ENCODE measurements at places on chromosomes 1 and 21.

DNA sequence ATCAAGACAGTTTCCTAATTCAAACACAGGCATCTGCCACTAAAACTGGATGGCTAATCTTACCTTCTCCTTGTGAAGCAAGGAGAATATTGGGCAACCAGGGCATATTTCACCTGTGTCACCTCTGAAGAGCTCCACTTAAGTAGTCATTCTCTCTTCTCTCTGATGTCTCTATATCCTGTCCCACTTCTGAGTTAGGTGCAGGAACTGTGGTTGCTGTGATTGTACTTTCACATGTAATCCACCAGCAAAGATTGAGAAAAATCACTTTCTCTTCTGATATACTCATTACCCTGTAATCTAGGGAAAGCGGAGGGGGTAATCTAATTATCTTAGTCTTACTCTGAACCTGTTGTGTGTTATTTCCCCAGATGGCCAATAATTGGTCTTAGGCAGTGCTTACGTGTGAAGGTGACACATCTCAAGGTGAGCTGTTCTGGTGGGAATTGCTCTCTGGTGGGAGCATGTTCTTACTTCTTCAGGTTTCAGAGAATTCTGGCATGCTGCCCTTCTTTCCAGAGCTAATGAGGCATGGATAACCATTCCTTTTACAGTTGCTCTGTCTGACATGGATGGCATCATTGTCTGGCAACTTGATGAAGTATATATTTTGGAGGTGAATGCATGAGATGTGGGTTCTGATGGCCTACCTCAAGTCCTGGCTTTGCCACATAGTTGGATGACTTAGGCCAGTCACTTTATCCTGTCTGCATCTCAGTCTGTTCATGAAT lies 12.0 kb downstream of the XCL2 start:
- DNase-seq: no peak

- DNase-seq: peak; percentile 25
Observed at GRCh38 chr1:33306653-33307493, 14.0 kb downstream of the A3GALT2 start.

GRCh38 chr1:22689505-22689904 lies 21.1 kb upstream of the EPHB2 start:
- DNase-seq: no peak

- DNase-seq: no peak
Observed at GRCh38 chr1:161787355-161787754, 21.2 kb downstream of the ATF6 start.

DNA sequence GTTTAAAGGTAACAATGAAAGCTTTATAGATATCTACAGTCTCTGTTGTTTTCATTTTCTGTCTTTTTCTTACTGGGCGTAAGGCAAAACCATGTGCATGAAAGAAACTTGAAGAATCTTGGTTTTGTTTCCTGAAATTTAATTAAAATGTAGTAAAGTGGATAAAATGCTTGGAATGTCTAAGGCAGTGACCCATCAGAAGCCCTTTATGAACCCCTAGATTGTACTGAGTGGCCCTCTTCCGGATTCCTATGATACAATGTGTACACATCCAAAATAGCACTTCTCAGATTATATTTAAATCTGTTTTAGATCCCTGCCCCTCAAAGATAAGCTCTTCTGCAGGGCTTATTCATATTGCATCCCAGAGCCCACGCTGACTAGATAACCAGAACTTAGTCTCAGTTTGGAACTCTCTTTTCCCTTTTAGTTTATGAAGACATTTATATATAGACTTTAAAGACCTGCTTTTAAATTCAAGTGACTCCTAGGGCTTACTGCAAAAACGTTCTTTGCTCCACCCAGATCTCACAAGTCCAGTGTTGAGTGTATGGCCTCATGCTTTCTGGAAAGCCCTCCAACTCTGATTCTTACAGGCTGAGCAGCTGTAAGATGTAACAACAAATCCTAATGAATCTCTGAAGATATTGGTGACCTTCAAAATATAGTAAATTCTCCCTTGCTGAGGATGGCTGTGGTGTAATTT lies 142.9 kb downstream of the LRRC7 start:
- no peak for DNase-seq

- DNase-seq: no peak
Observed at GRCh38 chr1:238767321-238767720, 619.0 kb upstream of the CHRM3 start.

DNA sequence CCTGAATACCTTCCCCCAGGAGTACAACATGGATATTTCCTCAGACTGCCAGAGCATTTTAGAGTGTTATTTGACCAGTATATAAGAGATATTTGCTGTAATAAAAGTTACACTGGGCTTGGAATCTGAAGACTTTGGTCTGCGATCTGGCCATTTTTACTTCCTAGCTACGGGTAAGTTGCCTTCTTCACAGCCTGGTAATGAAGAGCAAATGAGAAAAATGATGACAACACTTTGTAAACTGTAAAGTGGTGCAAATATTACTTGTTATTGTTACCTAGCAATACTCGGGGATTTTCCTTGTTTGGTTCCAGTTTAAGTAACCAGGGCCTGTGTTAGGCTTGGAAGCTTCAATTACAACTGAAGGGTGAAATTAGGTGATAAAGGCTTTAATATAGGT lies 180.8 kb upstream of the LMO4 start:
- DNase-seq: no peak

DNA sequence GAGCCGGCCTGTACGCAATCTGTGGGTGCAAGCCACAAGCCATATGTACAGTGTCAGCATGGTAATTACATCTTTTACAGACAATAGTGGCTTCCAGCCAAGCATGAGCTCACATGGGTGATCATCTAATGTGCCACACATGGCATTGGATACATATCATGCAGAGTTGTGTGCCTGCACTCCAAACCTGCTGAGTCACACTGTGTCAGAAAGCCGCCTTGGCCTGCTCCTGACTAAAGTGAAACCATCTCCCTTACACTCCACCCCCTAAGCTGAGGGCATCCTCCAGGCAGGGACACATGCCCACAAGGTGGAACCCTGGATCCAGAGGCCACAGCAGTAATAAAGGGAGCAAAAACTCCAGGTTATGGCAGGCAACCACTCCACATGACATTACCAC lies 72.5 kb downstream of the KCNT2 start:
- no peak for DNase-seq

- no peak for DNase-seq
Observed at GRCh38 chr1:210363119-210363518, 34.4 kb downstream of the HHAT start.

DNA sequence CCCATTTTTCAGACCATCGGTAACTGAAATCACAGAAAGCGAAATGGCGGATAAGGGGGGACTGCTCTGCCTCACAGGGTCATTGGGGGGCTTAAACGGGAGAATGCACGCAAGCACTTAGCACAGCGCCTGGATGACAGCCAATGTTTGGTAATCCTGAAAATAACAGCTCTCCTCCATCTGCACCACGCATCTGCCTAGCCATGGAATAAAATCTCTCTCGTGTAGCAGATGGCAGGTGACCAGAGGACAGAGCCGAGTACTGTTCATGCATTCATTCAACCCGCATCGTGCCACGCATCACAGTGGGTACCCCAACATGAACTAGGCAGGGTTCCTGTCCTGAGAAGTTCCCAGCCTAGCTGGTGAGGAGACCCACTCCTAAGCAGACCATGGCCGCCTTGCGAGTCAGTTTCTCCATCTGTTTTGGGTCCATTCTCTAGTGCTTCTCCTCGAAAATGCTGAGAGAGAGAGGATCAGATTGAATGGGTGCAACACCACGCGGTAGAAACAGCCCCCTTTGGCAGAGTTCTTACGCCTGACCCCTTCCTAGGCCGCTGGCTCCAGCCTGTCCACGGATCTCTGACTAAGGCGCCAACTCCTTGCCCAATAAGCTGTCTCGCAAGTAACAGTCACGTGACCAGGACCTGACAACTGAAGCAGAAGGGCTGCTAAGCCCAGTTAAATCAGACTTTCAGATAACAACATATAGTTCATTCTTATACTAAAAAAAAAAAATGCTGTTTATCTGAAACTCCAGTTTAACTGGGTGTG lies 7.3 kb downstream of the SLC1A7 start:
- DNase-seq: peak; percentile 46

- DNase-seq: no peak
Observed at GRCh38 chr1:118899340-118899739, 88.8 kb downstream of the TBX15 start.

Data from body of pancreas (tissue), 4 donors.